GM23248 (cell line): ENCODE measurements at places on chromosomes 6 and 20.

DNA sequence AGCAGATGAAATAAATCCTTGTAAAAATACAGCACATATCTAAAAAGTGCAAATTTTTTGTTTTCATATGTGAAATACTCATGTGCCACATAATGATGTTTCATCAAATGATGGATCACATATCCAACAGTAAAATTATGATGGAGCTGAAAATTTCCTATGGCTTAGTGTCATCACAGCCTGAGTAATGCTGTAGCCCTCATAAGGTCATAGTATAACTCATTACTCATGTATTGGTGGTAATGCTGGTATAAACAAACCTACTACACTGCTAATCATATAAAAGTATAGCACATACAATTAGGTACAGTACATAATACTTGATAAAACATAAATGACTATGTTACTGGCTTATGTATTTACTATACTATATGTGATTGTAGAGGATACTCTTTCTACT lies 12.9 kb downstream of the TSPYL1 start:
- DNase-seq, result peak; percentile 76

DNA sequence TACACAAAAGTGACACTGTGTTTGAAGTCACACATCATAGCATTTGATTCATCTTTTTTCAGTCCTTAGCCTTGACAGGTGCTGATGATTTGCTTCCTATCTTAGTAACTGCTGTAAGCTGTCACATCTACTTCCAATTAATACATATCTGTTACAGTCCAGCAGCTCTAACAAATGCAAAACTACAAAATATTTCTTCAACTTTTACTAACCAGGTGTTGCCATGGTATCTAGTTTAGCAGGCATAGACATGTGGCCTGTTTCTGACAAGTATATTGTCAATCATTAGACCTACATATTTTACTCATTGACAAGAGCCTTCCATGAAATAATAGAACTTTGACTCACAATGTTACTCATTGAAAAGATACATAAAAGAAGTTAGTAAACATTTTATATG lies 1159.7 kb downstream of the GRIK2 start:
- DNase-seq, result no peak

- peak; percentile 33 for DNase-seq
Observed at GRCh38 chr6:158061709-158062461, 80.2 kb downstream of the SYNJ2 start.

DNA sequence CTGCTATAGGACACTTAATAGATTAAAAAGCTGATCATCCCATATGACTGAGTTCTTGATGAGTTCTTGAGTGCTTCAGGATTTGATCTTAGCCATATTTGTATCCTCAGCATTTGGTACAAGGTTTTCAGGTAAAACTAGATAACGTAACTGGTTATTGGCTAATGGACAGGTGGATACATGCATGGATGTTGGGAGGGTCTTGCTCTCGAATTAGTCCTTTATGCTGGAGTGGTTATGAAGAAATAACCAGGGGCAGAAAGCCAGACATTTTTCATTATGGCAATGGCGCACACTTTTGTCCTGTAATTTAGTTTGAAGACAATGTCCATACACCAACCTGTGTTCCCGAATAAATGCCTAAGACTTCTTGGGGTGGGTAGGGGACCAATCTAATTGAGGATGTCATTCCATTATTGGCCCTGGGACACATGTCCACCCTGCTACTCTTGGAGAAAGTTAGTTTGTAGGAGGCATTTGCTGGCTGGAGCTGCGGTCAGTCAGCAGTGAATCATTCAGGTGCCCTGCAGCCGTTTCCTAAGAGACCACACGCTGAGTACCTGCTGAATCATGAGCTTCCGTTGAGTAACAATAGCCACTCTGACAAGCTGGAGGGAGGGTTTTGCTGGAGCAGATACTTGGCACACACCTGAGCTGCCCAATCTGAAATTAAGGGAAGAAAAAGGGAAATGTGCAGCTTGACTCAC lies 194.4 kb downstream of the FOXA2 start:
- DNase-seq, result peak; percentile 59

DNA sequence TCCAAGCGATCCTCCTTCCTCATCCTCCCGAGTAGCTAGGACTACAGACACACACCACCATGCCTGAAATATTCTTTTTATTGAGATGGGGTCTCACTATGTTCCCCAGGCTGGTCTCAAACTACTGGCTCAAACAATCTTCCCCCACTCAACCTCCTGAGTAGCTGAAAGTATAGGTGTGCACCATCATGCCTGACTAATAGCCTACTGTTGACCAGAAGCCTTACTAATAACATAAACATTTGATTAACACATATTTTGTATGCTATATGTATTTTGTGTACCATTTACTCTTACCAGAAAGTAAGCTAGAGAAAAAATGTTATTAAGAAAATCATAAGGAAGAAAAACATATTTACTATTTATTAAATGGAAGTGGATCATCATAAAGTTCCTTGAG lies 11.9 kb upstream of the WFDC10A start:
- DNase-seq, result no peak

GRCh38 chr20:34794006-34794585 lies 31.4 kb downstream of the NCOA6 start:
- no peak for DNase-seq
